Activated CD4-positive, alpha-beta T cell treated with anti-CD3 and anti-CD28 coated beads, Interleukin-2, amount 10 ng/mL, durations not matched to agents 7 days and 5 days (primary cell): ENCODE measurements at places on chromosomes 5 and 9.

DNA sequence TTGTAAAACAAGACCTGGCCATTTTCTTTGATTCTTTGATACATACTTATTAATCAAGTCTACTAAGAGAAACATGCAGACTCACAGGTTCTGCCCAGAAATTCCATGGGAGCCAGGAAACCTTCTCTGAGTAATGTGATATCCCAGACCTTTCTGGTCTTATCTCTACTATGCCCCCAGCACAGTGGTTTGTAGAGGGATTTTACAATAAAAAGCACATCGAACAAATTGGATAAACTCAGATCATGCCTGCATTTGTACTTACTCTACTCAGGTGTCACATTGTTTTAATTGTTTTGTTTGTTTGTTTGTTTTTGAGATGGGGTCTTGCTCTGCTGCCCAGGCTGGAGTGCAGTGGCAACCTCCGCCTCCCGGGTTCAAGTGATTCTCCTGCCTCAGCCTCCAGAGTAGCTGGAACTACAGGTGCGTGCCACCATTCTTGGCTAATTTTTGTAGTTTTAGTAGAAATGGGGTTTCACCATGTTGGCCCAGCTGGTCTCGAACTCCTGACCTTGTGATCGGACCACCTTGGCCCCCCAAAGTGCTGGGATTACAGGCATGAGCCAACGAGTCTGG lies 179.5 kb downstream of the ZNF608 start:
- no peak overlapping the region for H3K4me3 ChIP-seq
- H3K36me3 ChIP-seq: no peaks in the 10 kb centered on the region
- H3K4me1 ChIP-seq: no peaks in the 10 kb centered on the region
- no peak overlapping the region for H3K27ac ChIP-seq

DNA sequence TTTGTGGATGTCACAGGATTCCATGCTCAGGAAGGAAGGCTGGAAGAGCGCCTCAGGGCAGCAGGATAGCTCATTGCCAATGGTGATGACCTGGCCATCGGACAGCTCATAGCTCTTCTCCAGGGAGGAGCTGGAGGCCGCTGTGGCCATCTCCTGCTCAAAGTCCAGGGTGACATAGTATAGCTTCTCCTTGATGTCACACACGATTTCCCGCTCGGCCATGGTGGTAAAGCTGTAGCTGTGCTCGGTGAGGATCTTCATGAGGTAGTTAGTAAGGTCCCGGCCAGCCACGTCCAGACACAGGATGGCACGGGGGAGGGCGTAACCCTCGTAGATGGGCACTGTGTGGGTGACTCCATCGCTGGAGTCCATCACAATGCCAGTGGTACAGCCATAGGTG lies 24.3 kb upstream of the RAPGEF6 start:
- H3K4me3 ChIP-seq: no peak overlapping the region
- H3K36me3 ChIP-seq: peaks cover 71% of the 10 kb centered on the region
- no peak for DNase-seq
- peaks cover 4% of the 10 kb centered on the region for H3K4me1 ChIP-seq

DNA sequence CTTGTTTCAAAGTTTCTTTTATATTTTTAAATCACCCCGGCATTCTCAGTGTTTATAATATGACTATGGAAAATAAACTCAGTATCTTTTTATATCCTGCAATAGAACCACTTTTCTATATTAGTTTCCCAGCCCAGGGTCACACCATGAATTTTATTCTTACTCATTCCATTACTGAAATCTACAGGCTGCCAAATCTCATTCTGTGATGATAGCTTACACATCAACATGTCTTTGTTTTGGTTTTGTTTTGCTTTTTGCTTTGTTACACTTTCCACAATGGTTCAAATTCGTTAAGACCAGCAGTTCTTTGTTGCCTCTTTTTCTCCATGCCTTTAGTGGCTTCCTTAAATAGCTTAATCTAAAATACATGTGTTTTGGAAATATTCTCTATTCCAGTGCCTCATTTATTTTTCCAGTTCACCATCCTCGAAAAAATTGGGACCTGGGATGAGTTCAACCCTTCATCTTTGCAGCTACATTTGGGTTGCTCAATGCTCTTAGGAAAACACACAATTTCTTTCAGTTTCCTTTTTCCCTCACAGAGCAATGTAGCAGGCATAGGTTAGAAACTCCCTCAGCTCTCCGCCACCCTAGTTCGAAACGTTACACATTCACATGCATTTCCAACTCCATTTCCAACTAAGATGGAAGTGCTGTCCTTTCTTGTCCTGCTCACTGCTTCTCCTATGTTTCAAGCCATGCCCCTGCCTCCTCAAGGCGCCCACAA lies 1146.3 kb downstream of the MAT2B start:
- H3K27me3 ChIP-seq: no peaks in the 10 kb centered on the region
- H3K4me3 ChIP-seq: no peak overlapping the region
- H3K36me3 ChIP-seq: no peaks in the 10 kb centered on the region
- H3K27ac ChIP-seq: no peak overlapping the region

GRCh38 chr5:143224672-143225071 lies 178.8 kb downstream of the NR3C1 start:
- H3K27ac ChIP-seq: no peak overlapping the region
- no peak overlapping the region for H3K4me3 ChIP-seq
- peaks cover 48% of the 10 kb centered on the region for H3K4me1 ChIP-seq
- H3K36me3 ChIP-seq: peaks cover 11% of the 10 kb centered on the region
- DNase-seq: no peak

DNA sequence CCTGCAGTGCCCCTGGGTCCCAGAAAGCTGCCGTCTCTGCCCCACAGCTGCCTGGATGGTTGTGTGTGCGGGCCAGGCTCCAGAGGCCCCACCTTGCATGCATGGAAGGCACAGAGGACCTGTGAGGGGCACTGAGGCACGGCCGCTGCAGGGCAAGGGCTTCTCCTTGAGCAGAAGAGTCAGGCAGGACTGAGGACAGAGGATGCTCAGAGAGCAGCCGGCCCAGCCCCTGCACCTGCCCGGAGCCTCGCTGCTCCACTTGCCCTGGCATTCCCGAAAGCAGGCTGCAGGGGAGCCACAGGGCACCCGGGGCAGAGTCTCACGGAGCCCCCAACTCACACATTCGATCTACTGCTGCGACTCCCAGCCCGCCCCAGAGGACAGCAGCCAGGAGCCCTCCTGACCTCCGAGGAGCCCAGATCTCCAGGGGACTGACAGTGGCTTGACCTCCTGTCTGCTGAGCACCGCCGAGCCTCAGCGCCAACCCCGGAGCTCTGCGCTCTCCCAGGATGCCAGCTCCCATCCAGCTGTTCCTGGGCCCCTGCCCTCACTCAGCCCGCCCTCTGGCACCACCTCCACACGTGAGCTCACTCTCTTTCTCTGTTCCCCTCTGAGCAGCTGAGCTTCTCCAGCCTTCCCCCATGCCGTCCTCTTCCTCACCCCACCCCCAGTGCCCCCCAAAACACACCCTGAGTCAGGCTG lies 95.0 kb downstream of the KCNT1 start:
- H3K27me3 ChIP-seq: no peaks in the 10 kb centered on the region
- H3K36me3 ChIP-seq: no peaks in the 10 kb centered on the region
- no peaks in the 10 kb centered on the region for H3K4me1 ChIP-seq
- no peak for DNase-seq
- H3K27ac ChIP-seq: no peak overlapping the region

- no peak overlapping the region for H3K27ac ChIP-seq
- peaks cover 32% of the 10 kb centered on the region for H3K27me3 ChIP-seq
- H3K36me3 ChIP-seq: no peaks in the 10 kb centered on the region
- no peak for DNase-seq
Observed at GRCh38 chr5:170464280-170465127, 39.3 kb upstream of the KCNIP1 start.

DNA sequence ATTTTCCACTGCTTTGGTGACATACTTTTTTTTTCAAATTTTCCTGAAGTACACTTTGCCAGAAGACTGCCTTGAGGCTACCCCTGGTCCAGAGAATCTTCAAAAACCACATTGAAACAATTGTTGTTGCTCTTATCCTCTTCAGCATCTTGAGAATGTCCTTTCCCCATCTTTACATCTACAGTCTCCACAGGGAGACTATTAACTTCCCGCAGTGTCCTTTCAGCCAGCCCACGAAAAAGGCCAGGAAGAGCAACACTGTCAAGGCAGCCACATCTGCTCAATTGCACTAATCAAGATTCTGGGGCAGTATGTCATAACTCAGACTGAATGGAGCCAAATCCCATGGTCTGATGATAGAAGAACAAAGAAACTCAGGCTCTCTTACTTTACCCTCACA lies 148.3 kb downstream of the ENC1 start:
- DNase-seq: no peak
- H3K27ac ChIP-seq: no peak overlapping the region
- H3K4me3 ChIP-seq: no peak overlapping the region
- H3K27me3 ChIP-seq: peaks cover 3% of the 10 kb centered on the region
- no peaks in the 10 kb centered on the region for H3K36me3 ChIP-seq

- no peaks in the 10 kb centered on the region for H3K4me1 ChIP-seq
- no peak for DNase-seq
- peaks cover 43% of the 10 kb centered on the region for H3K36me3 ChIP-seq
- no peak overlapping the region for H3K4me3 ChIP-seq
- peaks cover 3% of the 10 kb centered on the region for H3K27me3 ChIP-seq
Observed at GRCh38 chr5:103086547-103086946, 33.4 kb downstream of the GIN1 start.

GRCh38 chr9:6897898-6898302 lies 140.1 kb downstream of the KDM4C start:
- peaks cover 52% of the 10 kb centered on the region for H3K4me1 ChIP-seq
- no peak overlapping the region for H3K27ac ChIP-seq
- H3K27me3 ChIP-seq: no peaks in the 10 kb centered on the region
- peaks cover 42% of the 10 kb centered on the region for H3K36me3 ChIP-seq
- H3K4me3 ChIP-seq: no peak overlapping the region

GRCh38 chr5:111069839-111070238 lies 1.7 kb upstream of the TSLP start:
- H3K27ac ChIP-seq: no peak overlapping the region
- H3K27me3 ChIP-seq: peaks cover 86% of the 10 kb centered on the region
- H3K36me3 ChIP-seq: no peaks in the 10 kb centered on the region
- H3K4me1 ChIP-seq: peaks cover 29% of the 10 kb centered on the region
- no peak for DNase-seq

- H3K27me3 ChIP-seq: no peaks in the 10 kb centered on the region
- no peaks in the 10 kb centered on the region for H3K4me1 ChIP-seq
- no peak overlapping the region for H3K27ac ChIP-seq
- H3K36me3 ChIP-seq: no peaks in the 10 kb centered on the region
Observed at GRCh38 chr5:21791304-21791703, 1061.8 kb downstream of the CDH12 start.

DNA sequence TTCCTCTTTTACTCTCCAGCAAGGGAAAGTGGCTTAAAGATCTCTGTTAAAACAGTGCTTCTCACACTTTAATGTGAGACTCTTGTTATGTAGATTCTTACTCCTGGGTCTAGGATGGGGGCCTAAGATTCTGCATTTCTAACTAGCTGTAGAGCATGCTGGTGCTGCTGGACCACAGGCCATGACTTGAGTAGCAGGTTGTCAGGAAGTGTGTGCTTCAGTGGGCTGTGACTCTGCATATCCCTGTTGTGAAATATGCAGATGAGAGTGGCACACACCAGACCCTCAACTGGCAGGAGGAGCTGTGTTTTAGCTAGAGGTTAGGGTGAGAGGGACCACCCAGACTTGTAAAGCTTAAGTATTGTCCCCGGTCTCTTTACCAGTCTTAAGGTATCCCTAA lies 191.1 kb upstream of the DMRT1 start:
- H3K27me3 ChIP-seq: no peaks in the 10 kb centered on the region
- peaks cover 14% of the 10 kb centered on the region for H3K4me1 ChIP-seq
- H3K4me3 ChIP-seq: peak overlapping the region; percentile 45
- H3K36me3 ChIP-seq: no peaks in the 10 kb centered on the region

DNA sequence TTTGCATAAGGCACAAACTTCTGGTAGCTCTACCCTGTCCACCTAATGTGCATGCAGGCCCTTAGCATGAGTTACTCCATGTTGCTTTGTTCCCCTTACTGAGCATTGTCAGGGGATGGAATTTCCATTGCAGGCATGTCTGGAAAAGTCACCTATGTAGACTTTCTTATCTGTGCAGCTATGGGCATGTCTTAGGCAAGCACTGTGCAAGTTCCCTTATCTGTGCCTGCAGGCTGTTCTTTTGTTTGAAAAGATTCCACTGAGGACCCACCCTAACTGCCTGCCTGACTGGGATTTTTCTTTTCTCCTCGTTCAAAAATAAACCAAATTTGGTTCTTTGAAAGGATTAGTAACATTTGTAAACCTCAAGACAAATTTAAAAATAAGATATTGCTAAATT lies 587.0 kb downstream of the CDH18 start:
- DNase-seq: no peak
- H3K36me3 ChIP-seq: no peaks in the 10 kb centered on the region
- H3K4me1 ChIP-seq: no peaks in the 10 kb centered on the region
- no peak overlapping the region for H3K4me3 ChIP-seq
- no peak overlapping the region for H3K27ac ChIP-seq

DNA sequence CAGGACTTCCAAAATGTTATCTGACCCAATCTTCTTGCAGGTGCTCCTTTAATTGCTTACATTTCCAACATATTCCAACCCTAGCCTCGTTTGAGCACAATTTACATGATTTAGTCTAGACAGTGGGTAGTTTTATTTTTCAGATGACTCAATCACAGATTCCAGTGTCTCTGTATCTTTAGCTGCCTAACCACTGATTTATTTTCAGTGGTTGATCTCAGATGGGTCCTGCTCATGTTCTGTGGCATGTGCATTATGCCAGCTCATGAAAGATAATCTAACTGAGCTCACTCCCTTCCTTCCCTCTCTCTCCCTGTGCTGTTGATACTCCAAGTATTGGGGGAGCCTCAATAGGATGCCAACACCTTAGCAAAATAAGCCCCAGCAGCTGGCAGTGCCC lies 106.1 kb upstream of the ICE1 start:
- no peaks in the 10 kb centered on the region for H3K36me3 ChIP-seq
- no peak overlapping the region for H3K27ac ChIP-seq
- H3K4me1 ChIP-seq: no peaks in the 10 kb centered on the region
- no peaks in the 10 kb centered on the region for H3K27me3 ChIP-seq

- H3K36me3 ChIP-seq: no peaks in the 10 kb centered on the region
- DNase-seq: no peak
- H3K27me3 ChIP-seq: peaks cover 7% of the 10 kb centered on the region
- no peak overlapping the region for H3K27ac ChIP-seq
- no peaks in the 10 kb centered on the region for H3K4me1 ChIP-seq
Observed at GRCh38 chr5:137268646-137269045, 230.5 kb downstream of the SPOCK1 start.

GRCh38 chr9:95494022-95494415 lies 22.8 kb downstream of the PTCH1 start:
- peaks cover 71% of the 10 kb centered on the region for H3K4me1 ChIP-seq
- H3K4me3 ChIP-seq: peak overlapping the region; percentile 65
- peaks cover 15% of the 10 kb centered on the region for H3K27me3 ChIP-seq
- no peaks in the 10 kb centered on the region for H3K36me3 ChIP-seq
- peak overlapping the region; percentile 94 for H3K27ac ChIP-seq
- peak; percentile 29 for DNase-seq
